Endothelial cell of umbilical vein (primary cell): ENCODE measurements at places on chromosomes 1 and 21.

DNA sequence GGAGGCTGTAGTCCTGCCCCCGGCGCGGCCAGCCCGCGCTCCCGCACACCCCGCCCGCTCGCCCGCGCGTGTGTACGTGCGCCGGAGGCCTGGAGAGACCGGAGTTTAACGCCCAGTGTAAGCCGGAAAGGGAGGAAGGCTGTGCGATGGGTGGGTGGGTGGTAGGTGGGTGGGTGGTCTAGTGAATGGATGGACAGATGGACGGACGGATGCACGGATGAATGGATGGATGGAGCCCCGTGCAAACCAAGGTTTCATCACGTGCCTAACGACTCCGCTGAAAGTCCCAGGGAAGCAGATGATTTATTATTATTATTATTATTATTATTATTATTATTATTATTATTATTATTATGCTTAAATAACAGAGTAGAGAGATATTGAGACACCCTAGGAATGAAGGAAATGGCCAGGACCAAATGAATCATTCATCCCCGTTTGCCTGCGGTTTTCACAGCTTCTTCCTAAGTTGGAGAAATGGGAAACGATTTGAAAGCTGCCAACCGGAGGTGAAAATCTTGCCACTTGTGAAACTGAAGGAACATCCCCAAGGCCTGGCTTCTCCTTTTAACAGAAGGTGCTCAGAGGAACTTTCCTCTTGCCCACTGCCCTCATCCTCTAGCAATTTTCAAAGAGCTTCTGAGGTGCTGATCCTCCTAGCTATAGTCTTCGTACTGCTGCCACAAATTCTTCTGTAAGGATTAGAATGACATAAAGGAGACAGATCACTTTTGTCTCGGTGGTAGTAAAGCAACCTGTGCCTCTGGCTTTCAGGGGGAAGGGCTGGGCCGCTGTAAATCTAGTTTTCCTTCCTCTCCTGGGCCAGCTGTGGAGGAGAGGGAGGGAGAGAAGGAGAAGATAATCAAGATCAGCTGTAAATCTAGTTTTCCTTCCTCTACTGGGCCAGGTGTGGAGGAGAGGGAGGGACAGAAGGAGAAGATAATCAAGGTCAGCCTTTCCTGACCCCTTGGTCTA is 648 bp upstream of the RGS7 start:
- H3K4me3 ChIP-seq, result peak overlapping the region; percentile 45
- peaks cover 3% of the 10 kb centered on the region for H3K4me1 ChIP-seq
- H3K27ac ChIP-seq, result no peak overlapping the region
- DNase-seq, result peak; percentile 5
- H3K36me3 ChIP-seq, result no peaks in the 10 kb centered on the region
- no peaks in the 10 kb centered on the region for H3K27me3 ChIP-seq

- no peak for DNase-seq
- no peaks in the 10 kb centered on the region for H3K36me3 ChIP-seq
- H3K27me3 ChIP-seq, result peaks cover 6% of the 10 kb centered on the region
- no peaks in the 10 kb centered on the region for H3K4me1 ChIP-seq
- H3K4me3 ChIP-seq, result no peak overlapping the region
- H3K27ac ChIP-seq, result no peak overlapping the region
Observed at GRCh38 chr1:78522136-78522535, 31.4 kb downstream of the PTGFR start.

DNA sequence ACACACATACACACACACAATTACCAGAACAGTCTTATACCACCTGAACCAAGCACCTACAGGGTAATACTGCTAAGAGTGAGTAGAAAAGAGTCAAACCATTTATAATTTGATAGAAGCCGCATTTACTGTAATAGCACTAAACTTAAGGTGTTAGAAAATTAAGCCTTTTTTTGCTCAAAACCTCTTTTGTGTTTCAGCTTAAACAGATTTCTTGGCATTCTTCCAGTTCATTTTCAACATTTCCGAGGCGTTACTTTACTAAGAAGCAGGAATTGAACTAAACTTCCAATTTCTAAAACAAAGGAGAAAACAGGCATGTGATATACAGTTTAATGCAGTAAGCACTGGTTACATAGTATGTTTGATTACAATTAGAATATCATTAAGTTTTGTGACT is 387.2 kb downstream of the NCAM2 start:
- H3K36me3 ChIP-seq, result no peaks in the 10 kb centered on the region
- no peak overlapping the region for H3K27ac ChIP-seq
- H3K4me1 ChIP-seq, result no peaks in the 10 kb centered on the region
- no peak for DNase-seq
- H3K27me3 ChIP-seq, result no peaks in the 10 kb centered on the region
- no peak overlapping the region for H3K4me3 ChIP-seq

GRCh38 chr1:212683357-212683722 is 16.3 kb downstream of the BATF3 start:
- no peak for DNase-seq
- H3K27me3 ChIP-seq, result peaks cover 11% of the 10 kb centered on the region
- no peaks in the 10 kb centered on the region for H3K4me1 ChIP-seq
- H3K27ac ChIP-seq, result no peak overlapping the region
- H3K4me3 ChIP-seq, result no peak overlapping the region

DNA sequence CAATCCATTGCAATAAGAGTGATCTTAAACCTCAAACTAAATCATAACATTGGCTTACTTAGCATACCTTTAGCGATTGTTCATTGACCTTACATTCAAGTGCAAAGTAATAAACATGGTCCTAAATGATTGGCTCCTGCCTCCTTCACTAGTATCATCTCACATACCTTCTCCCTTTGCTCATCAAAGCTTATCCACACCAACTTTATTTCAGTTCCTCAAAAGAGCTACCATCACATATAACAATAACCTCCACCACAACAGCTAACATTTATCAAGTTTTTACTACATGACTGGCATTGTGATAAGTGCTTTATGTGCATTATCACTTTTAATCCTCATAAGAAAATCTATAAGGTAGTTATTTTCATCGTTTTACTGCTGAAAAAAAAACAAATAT is 198.8 kb downstream of the COL24A1 start:
- no peak overlapping the region for H3K4me3 ChIP-seq
- H3K4me1 ChIP-seq, result no peaks in the 10 kb centered on the region
- DNase-seq, result no peak
- no peaks in the 10 kb centered on the region for H3K36me3 ChIP-seq
- H3K27me3 ChIP-seq, result peaks cover 2% of the 10 kb centered on the region

- no peak overlapping the region for H3K27ac ChIP-seq
- H3K36me3 ChIP-seq, result no peaks in the 10 kb centered on the region
- no peak for DNase-seq
- H3K4me3 ChIP-seq, result no peak overlapping the region
- H3K4me1 ChIP-seq, result no peaks in the 10 kb centered on the region
Observed at GRCh38 chr1:44903011-44903680, 60.1 kb upstream of the PTCH2 start.
